ENCODE measurements at places on chromosomes 12 and 14.

GRCh38 chr14:73269729-73270531 is 32.6 kb downstream of the PAPLN start:
- DNase-seq, result peak; percentile 58

DNA sequence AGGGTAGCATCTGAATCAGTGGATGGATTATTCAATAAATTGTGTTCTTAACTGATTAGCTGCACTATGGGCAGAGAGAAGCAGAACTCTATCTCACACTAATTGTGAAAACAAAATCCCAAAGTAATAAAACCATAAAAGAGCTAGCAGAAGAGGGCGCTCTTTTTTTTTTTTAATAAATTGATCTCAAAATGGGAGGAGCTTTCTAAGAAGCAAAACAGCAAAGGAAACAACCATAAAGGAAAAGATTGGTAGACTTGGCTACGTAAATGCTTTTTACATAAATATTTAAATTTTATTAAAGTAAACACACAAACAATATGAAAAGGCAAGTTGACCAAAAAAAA is 1.5 kb upstream of the TM7SF3 start:
- peak; percentile 22 for DNase-seq

DNA sequence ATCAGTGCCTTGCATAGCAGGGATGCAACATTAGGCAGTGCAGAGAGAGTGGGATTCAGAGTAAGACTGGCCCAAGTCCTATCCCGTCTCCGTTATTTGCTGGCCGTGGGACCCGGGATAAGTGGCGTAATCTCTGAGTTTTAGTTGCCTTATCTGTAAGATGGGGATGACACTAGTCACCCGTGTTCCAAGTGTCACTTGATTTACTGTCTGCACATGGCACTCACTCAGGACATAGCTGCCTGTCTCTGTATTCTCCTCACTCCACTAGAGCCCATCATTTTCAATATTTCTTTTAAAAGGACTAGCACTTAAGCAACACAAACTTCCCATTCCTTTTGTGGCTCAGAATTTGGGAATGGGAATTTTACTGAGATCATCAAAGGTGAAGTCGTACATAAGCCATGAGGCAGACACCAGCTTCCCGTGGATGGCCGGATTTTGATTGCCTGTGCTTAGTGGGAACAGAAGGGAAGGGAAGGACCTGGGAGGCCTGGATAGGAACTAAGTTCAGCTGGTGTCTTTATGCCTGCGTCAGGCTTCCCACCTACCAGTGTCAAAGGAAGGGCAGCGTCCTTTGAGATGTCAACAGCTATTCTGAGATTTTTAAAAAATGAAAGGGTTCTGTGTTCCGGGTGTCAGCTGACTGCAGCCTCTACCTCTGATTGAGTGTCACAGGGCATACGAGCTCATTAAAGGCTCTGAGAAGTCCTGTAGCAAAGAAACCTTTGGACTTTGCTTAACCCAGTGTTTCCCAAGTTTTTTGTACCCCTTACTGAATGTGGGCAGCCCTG is 361.4 kb downstream of the CACNA1C start:
- DNase-seq, result no peak

DNA sequence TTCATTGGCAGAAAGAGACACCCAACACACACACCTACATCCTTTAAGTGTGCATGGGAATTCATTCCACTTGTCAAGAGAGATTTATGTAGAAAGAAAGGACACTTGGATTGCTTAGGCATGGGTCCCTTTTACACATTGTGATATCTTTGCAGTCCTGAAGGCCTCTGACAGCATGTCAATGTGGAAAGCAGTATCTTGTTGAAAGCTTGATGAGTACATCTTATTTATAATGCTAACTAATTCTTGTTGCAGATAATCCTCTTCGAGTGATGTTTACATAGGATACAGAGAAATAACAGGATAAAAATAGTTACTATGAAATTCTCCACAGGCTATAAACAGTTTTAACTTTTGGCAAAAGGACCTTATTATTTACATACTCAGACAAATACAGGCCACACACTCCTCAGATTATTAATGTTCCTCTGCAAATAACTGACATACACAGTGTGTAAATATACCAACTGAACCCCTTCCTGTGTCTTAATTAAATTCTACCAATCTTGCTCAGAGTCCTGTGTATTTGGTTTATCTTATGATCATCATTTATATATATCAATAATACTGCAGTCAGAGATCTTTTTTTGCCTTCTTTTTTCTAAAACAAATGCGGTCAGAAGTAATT is 111.8 kb upstream of the DIO2 start:
- no peak for DNase-seq

DNA sequence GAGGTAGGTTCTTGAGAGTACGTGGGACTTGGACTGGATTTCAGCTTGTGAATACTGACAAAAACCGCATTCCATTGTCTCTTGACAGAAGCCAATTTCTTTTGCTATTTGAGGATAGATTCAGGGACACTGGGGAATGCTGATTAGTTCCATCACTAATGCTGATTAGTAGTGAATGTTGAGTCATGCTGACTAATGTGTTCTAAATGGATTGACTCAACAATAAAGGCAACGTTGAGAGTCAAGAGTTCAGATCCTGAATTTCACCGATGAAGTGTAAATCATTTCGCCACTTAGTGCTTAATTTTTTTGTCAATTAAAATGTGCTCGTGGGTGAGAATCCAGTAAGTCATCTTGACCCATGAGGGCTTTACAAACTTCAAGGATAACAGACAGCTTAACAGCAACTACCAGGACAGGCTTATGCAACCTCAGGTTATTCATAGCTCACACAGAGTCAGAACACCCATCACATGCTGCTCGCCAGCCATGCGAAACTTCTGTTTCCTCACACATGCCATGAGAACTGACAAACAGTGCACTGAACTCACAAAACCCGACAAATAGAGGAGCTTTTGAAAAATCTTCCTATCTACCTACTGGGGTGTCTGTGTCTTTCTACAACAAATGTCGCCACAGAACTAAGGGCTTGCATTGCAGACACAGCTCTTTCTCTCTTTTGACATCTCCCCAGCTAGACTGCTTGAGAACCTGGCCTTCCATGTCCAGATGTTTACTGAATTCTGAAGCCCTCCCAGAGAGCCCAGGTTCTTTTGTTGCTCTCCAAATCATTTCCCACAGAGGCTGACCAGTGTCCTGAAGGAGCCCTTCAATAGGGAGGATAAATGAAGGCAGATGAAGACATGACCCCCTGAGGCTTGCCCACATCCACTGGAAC is 316.4 kb downstream of the ZFP36L1 start:
- peak; percentile 74 for DNase-seq

DNA sequence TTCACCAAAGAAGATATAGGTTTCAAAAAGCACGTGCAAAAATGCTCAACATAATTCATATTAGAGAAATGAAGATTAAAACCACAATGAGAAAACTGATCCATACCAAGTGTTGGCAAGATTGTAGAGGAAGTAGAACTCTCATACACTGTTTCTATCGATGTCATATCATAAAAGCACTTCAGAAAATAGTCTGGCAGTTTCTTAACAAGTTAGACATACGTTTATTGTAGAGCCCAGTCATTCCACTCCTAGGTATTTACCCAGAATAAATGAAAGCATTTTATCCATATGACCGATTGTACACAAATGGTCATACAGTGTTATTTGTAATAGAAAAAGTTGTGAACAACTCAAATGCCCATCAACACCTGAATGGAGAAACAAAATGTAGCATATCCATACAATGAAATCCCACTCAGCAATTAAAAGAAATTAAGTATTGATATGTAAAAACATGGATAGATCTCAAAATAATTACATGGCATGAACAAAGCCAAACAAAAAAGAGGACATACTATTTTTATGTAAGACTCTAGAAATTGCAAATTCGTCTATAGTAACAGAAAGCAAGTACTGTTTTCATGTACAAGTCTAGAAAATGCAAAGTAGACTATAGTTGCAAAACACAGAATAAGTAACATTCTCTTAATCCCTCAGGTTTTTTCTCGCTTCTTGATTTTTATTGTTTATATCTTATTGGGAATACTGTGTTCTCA is 41.0 kb downstream of the USP15 start:
- DNase-seq, result no peak

GRCh38 chr12:82375201-82375600 is 16.9 kb downstream of the METTL25 start:
- DNase-seq, result no peak

DNA sequence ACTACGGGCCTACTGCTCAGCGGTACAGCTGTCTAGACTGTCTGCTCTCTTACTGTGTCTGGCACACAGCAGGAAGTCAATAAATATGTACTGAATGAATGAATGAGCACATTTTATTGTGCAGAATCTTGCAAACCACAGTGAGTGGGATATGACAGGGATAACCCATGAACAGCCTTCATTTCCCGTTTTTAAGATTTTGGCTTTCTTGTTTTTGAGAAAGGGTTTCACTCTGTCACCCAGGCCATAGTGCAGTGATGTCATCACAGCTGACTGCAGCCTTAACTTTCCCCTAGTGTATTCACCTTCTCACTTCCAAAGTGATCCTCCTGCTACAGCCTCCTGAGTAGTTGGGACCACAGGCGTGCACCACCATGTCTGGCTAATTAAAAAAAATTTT is 203.1 kb downstream of the AEBP2 start:
- DNase-seq, result no peak

DNA sequence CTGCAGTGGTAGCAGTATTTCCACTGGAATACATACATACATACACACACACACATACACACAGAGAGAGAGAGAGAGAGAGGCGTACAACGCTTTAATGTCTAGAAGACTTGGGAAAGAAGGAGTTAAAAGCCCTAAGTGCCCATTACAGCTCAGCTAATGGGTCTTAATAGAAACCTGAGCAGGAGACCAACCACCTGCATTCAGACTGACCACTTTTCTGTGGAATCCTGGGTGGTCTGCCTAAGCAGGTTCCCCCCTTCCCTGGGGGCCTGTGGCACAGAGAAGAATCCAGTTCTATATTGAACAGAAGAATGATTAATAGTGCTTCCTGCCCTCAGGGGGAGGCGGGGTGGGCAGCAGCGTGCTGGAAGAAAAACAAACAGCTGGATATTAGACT is 312.4 kb upstream of the PRKD1 start:
- DNase-seq, result no peak

DNA sequence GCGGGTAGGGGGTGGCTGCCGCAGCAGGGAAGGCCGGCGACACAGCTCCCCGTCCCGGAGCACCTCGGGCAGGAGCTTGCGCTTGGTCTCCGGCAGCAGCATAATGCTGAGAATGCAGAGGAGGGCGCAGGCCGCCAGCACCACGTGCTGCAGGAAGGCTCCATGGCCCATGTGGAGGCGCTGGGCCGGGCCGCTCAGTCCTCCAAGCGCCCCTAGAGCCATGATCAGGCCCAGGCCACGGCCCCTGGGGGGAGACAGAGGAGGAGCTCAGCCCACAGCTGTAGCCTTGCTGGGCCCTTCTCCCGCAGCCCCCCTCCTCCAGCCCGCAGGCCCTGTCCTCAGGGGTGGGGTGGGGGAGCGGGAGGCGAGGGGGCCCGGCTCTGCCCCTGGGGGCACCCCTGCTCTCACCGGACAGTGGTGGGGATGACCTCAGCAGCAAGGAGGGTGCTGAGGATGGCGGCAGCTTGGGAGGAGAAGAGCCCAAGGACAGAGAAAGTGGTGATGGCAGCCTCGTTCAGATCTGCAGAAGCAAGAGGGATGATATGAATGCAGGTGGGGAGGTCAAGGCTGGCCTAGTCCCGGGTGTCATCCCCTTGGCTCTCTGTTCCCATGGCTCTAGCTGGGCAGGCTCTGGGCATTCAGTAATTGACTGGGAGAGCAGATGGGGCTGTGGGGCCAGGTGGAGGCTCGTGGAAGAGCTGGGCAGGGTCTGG is 5.8 kb downstream of the SLC22A17 start:
- no peak for DNase-seq

Data from AG08395 (cell line).